Large intestine (tissue), 12 donors: ENCODE measurements at places on chromosomes 6 and 20. TPM values are rescaled to one million over a fixed set of nuclear protein-coding genes. Genes with fewer than 3 reads are reported as not detected.

The MEA1 gene
- polyA plus RNA-seq = 73.8 TPM

The SLC2A10 gene
- 13.0 TPM for polyA plus RNA-seq

The ARMH2 gene
- not detected for polyA plus RNA-seq

The CYP39A1 gene
- 3.4 TPM for polyA plus RNA-seq

The ESR1 gene
- 0.63 TPM for polyA plus RNA-seq

The CLDN20 gene
- polyA plus RNA-seq = 0.67 TPM

The NOTCH4 gene
- 8.1 TPM for polyA plus RNA-seq

The MSH5 gene
- 51.0 TPM for polyA plus RNA-seq

The EPPIN gene
- polyA plus RNA-seq = not detected

The LY6G6D gene
- 0.19 TPM for polyA plus RNA-seq

The PRR18 gene
- 11.3 TPM for polyA plus RNA-seq

The B3GALT4 gene
- 5.7 TPM for polyA plus RNA-seq

The PRKN gene
- polyA plus RNA-seq = 2.5 TPM

The FABP7 gene
- 0.13 TPM for polyA plus RNA-seq

The TULP4 gene
- polyA plus RNA-seq = 25.8 TPM

The CD24 gene
- polyA plus RNA-seq = 135 TPM

The SLC13A3 gene
- polyA plus RNA-seq = 3.7 TPM

The OGFRL1 gene
- 9.5 TPM for polyA plus RNA-seq

The SAMD5 gene
- 32.8 TPM for polyA plus RNA-seq

The MTFR2 gene
- 2.4 TPM for polyA plus RNA-seq

The TPMT gene
- polyA plus RNA-seq = 20.7 TPM

The AGPAT4 gene
- polyA plus RNA-seq = 6.8 TPM

The GNMT gene
- 0.54 TPM for polyA plus RNA-seq

The ANGPT4 gene
- 0.03 TPM for polyA plus RNA-seq

The TMEM200A gene
- 49.8 TPM for polyA plus RNA-seq

The MYBL2 gene
- polyA plus RNA-seq = 13.0 TPM

The PPP1R14C gene
- 2.9 TPM for polyA plus RNA-seq

The CD109 gene
- 4.7 TPM for polyA plus RNA-seq

The BRPF3 gene
- polyA plus RNA-seq = 52.3 TPM

The CCN2 gene
- 102 TPM for polyA plus RNA-seq

The LY6G6C gene
- polyA plus RNA-seq = 0.25 TPM

The EMILIN3 gene
- 4.0 TPM for polyA plus RNA-seq

The VGLL2 gene
- 0.25 TPM for polyA plus RNA-seq

The CCDC170 gene
- 1.6 TPM for polyA plus RNA-seq

The PBOV1 gene
- not detected for polyA plus RNA-seq

The HLA-B gene
- 353 TPM for polyA plus RNA-seq

The RAD21L1 gene
- polyA plus RNA-seq = not detected

The PDE10A gene
- 2.7 TPM for polyA plus RNA-seq

The NSFL1C gene
- 73.3 TPM for polyA plus RNA-seq

The BPIFA1 gene
- polyA plus RNA-seq = not detected

The SEL1L2 gene
- polyA plus RNA-seq = not detected

The ELOVL2 gene
- 6.7 TPM for polyA plus RNA-seq

The SIGLEC1 gene
- polyA plus RNA-seq = 4.3 TPM

The EDN3 gene
- 17.7 TPM for polyA plus RNA-seq

The RIPPLY2 gene
- polyA plus RNA-seq = 0.88 TPM

The EDEM2 gene
- polyA plus RNA-seq = 18.6 TPM

The FOXA2 gene
- 8.2 TPM for polyA plus RNA-seq
